ENCODE measurements at places on chromosomes 11 and 22. TPM values are rescaled to one million over a fixed set of nuclear protein-coding genes. Genes with fewer than 3 reads are reported as not detected.

LRRC74B gene
- total RNA-seq = not detected

GDPD4 gene
- not detected for total RNA-seq

ARHGAP20 gene
- not detected for total RNA-seq

CCDC116 gene
- 0.37 TPM for total RNA-seq

KRTAP5-2 gene
- total RNA-seq = not detected

MS4A14 gene
- not detected for total RNA-seq

APOC3 gene
- total RNA-seq = not detected

PSMA1 gene
- 246 TPM for total RNA-seq

BIRC3 gene
- 124 TPM for total RNA-seq

NXPE2 gene
- not detected for total RNA-seq

MAPK8IP2 gene
- total RNA-seq = 0.65 TPM

SAA4 gene
- total RNA-seq = not detected

PATE1 gene
- total RNA-seq = not detected

TMEM225 gene
- total RNA-seq = not detected

SERPIND1 gene
- total RNA-seq = not detected

APOL2 gene
- 105 TPM for total RNA-seq

CCDC90B gene
- 30.7 TPM for total RNA-seq

PATZ1 gene
- total RNA-seq = 16.9 TPM

HBE1 gene
- total RNA-seq = not detected

LRRC10B gene
- not detected for total RNA-seq

OR51I1 gene
- total RNA-seq = not detected

ROBO4 gene
- not detected for total RNA-seq

TSSK2 gene
- not detected for total RNA-seq

OAF gene
- total RNA-seq = 0.97 TPM

MPEG1 gene
- 0.08 TPM for total RNA-seq

SYT9 gene
- total RNA-seq = not detected

MMP12 gene
- 0.22 TPM for total RNA-seq

CPT1B gene
- total RNA-seq = 62.8 TPM

RIC3 gene
- 13.4 TPM for total RNA-seq
